DMS79 treated with DMSO at 0.1 percent for 48 hours (cell line): ENCODE measurements at places on chromosomes 7 and 10.

- DNase-seq = no peak
Observed at GRCh38 chr7:141704741-141705140, 2.8 kb upstream of the DENND11 start.

DNA sequence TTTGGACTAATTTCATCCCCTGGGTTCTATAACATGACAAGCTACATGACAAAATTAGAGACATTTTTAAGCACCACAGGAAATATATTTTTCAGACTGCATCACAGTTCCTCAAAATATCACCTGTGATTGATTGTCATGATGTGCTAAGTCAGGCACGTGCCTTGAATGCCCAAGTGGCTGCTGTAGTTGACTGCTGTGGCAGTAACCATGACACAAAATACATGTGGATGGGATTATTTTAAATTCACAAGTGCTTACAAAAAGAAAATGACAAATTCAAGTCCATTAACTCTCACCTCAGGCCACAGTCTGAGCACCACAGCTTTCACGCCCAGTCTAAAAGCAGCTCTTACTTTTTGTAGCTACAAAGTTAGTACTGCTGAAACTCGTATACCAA, 45.5 kb downstream of the TNPO3 start:
- no peak for DNase-seq

DNA sequence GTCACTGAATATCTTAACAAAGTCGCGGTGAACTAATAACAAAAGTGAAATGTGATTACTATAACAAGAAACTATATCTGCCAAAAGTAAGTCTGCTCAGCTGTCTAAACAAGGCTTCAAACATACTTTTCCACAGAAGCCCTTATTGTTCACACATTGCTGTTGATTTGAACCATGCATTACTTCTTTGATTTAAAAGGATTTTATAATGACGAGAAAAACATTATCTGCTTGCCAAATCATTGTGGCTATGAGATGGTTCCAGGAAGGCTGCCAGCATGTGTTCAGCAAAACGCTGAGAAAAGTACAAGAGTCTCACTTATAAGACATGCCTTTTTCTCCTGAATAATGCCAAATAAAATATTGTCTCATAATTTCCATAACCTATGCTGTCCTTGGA, 24.4 kb downstream of the RNF133 start:
- DNase-seq = no peak

DNA sequence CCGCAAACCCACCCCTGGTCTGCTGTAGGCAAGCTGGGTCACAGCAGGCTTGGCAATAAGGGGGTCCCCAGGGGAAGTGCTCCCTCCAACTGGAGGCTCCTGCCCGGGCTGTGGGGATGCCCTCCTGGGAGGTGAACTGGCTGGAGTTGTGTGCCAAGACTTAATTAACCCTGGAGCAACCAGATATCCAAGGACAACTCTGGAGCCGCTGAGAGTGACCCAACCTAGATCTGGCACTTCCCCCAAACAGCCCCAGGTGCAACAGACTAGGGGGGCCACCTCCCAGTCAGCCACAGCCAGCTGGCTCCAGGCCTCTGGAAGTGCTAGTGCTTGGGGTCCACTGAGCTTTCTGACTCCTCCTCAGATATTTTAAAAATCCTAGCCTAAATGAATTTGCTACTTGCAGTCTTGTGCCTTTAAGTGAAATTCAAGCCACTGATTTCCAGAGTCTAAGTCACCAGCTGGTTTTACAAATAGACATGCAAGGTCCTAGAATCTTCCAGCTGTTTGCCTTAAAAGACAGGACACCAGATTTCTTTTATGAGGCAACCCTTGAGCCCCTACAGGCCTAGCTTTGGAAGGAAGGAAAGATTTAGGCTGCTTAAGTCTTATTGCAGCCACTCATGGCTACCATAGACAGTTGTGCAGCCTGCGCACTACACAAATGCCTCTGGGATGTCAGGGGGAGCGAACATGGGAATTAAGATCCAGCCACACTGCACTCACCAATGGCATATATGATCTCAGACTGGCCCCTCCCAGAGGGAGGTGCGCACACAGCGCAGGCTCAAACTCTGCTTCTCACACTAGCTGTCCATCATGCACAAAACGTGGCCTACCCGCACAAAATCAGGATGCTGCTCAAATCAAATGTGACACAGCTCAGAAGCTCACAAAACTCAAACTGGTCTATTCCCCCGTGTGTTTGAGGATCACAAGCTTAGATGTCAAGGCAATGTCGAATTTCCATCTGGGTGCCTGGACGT, 42.6 kb upstream of the MYL10 start:
- no peak for DNase-seq

GRCh38 chr7:43664681-43665080, 64.6 kb downstream of the COA1 start:
- no peak for DNase-seq

DNA sequence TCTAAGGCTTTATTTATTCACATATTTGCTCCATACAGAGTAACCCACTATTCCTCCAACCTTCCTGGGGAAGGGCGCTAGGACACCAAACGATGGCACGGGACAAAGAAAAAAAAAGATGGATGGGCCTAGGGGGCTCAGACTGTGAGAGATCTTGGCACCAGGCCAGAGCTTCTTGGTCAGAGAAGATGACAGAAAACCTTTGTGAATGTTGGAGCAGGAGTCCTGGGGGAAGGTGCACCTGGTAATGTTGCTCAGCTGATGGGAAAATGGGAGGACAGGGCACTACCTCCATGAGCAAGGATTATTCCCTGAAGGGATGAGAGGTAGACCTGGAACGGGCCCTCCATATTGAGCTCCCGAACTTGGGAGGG, 1.4 kb upstream of the SH3PXD2A start:
- no peak for DNase-seq

DNA sequence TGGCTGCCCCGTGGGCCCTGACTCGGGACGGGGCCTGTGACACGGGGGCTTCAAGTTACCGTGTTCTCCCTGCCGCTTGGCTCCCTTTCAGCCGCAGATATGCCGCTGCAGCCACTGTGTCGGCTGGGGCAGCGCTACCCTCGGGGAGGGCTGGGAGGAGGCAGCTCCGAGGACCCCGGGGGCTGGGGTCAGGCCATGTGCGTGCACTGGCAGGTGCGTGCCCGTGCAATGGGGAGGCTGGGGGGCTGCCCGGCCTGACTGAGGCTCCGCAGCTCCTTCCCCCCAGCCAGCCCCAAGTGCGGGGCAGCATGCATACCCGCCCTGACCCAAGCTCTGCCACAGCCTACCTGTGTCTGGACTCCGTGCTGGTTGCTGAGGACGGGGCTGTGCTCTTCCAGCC, 29.2 kb downstream of the KNDC1 start:
- DNase-seq = no peak

GRCh38 chr10:64732372-64732957, 1211.3 kb downstream of the REEP3 start:
- no peak for DNase-seq

DNA sequence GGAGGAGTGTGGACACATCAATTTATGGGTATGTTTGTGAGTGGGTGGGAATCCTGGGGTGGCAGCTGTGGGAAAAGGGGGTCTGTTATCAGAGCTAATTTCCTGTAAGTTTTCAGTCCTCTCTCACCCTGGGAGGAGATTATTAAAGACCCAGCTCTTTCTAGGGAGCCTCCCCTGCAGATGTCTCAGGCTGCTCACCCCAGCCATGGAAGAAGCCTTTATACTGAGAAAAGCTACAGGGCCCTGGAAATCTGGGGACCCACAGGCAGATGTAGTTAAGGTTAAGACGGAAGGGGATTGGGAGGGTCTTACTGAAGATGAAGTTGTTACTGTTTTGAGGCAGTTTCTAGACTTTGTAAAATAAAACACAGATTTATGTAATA, 4.6 kb downstream of the ZNF680 start:
- DNase-seq = no peak
